Transverse colon (tissue), 4 donors: ENCODE measurements at places on chromosomes 12 and 14. TPM values are rescaled to one million over a fixed set of nuclear protein-coding genes. Genes with fewer than 3 reads are reported as not detected.

DCN gene
- total RNA-seq, result 275 TPM

AVPR1A gene
- total RNA-seq, result 0.20 TPM

RHOF gene
- 251 TPM for total RNA-seq

SMAGP gene
- total RNA-seq, result 94.9 TPM

PDE3A gene
- total RNA-seq, result 105 TPM

ACOT4 gene
- total RNA-seq, result not detected

POTEG gene
- not detected for total RNA-seq

ZCRB1 gene
- total RNA-seq, result 13.7 TPM

POTEM gene
- total RNA-seq, result not detected

WNT1 gene
- not detected for total RNA-seq

C12orf56 gene
- total RNA-seq, result not detected

FAIM2 gene
- 2.5 TPM for total RNA-seq
